ENCODE measurements at places on chromosomes 5 and 9.

GRCh38 chr9:72680593-72681282, 159.3 kb downstream of the TMC1 start:
- DNase-seq, result no peak

GRCh38 chr9:84756731-84757130, 87.2 kb downstream of the NTRK2 start:
- no peak for DNase-seq

DNA sequence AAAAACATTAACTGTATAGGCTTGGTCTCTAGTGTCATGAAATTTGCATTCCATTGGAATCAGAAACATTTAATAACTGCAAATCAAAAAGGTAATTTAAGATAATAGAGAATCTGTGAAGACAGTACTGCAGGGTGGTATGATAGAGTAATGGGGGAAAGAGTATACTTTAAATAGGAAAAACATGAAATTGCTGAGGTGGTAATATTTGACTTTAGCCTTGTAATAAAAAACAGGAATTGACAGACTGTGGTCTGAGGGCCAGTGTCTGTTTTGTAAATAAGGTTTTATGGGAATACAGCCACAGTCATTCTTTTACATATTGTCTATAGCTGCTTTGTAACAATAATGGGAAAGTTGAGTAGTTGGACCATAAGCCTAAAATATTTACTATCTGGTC, 162.3 kb downstream of the RANBP17 start:
- DNase-seq, result no peak

GRCh38 chr9:125843646-125844045, 96.5 kb downstream of the PBX3 start:
- DNase-seq, result no peak

DNA sequence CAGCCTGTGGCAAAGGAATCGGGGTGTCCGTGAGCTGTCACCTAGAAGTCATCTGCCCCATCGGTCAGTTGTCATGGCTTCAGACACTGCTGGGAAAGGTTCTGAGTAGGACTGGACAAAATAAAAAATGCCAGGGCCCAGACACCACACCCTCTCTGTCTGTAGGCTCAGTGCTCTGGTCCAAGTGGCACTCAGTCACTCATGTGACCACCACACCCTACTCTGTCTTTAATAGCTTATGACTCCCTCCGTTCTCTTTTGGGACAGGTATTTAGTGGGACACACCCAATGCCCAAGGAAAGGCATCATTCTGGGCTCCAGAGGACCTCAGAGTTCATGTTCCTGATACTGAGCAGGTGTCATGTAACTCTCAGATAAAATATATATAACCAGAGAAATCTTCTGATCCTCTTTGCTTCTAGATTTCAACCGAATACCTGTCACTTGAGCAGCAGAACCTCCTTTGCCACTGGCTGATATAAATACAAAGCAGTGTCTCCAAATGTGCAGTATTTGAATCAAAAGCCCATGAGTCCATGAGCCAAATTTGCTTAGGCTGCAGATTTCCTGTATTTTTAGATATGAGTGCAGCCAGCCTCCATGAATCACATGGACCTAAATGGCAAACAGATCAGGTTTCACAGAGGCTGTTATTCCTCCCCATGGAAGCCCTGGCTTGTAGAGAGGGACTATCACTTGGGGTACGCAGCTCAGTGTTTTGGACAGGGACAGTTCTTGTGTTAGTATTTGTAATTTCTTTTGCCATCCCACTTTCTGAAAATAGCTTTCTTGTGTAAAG, 272.0 kb downstream of the ARHGAP26 start:
- DNase-seq, result no peak
